ENCODE measurements at places on chromosomes 12 and 14. TPM values are rescaled to one million over a fixed set of nuclear protein-coding genes. Genes with fewer than 3 reads are reported as not detected.
A peak's percentile ranks its signal among the peaks of the same experiment; 100 is the strongest.

DNA sequence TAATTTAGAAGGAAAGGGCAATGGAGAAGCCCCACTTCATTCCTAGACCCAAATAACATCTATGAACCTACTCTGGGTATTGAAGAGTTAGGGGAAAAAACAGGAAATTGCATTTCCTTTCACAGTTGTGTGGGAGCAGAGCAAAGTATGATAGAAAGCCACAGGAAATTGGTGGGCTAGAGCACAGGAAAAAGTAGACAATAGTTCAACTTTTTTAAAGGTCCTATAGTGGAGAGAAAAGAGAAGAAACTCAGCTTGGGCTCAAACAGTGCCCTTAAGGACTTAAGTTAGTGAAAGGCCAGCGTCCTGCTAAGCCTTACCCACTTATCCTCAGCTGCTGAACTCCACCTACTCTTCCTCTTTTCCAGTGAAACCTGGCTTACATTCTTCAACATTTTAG lies 258.1 kb downstream of the DPY19L2 start:
- DNase-seq, result no peak

GRCh38 chr14:64114796-64115195 lies 179.4 kb downstream of the ESR2 start:
- no peak for DNase-seq

DNA sequence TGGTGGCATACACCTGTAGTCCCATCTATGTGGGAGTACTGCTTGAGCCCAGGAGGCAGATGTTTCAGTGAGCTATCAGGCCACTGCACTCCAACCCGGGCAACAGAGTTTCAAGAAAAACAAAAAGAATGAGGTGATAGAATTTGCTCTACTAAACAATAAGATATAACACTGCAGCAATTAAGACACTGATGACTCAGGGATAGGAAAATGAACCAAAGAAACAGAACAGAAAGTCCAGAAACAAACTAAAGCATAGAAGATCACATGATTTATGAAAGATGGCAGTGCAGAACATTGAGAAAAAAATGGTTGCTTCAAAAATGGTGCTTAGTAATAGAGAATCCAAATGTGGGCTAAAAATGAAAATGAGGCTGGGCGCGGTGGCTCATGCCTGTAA lies 65.2 kb upstream of the AP4S1 start:
- DNase-seq, result no peak

DNA sequence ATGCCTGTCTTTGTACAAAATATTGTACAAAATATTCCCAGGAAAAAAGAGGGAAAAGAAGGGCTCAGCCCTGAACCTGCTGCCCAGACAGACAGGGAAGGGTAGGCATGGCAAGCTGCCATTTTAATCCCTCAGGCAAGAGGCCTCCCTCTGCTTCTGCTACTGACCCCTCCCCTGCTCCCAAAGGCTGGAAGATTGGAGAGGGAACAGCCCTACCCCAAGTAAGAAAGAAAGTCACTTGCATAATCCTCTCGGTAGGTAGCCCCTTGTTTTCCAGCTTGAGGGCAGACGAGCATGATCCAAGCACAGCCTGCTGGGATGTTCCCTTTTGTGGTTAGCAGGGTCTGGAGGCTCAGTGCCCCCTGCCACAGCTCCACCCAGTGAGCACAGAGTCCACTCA lies 20.7 kb downstream of the ADCY6 start:
- no peak for DNase-seq

DNA sequence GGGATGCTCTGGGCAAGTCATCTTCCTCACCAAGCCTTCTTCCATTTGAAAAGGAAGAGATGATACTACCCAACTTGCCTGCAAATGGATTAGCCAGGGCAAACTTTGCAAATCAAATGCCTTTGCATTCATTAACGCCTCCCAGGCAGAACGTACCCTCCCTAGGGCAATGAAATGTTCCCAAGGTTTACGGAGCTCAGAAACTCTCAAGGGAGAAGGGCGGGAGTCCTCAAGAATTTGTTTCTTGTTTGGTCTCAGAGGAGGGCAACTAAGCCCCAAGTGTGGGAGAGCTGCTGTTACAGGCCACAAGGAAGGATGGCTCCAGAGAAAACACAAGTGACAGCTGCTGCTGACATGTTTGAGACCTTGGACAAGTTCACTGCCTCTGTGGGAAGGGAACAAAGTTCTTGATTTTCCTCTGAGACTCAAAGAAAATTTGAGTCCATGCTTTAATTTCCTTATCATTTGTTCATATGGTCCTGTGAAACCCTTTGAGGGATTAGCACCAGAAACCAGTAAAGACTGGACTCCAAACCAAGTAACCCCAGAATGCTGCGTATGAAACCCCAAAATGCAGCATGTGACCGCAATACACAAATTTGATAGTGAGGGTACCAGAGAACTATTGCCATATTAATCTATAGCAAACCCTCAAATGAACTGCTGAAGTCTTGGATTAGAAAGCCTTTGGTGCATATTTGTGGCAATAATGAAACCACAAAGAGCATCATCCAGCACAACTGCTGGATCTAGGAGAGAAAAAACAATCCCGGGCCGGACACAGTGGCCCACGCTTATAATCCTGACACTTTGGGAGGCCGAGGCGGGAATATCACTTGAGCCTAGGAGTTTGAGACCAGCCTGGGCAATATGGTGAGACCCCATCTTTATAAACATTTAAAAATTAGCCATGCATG lies 22.9 kb downstream of the SPTB start:
- DNase-seq, result no peak

- DNase-seq, result no peak
These were observed 10.3 kb upstream of the TRHDE start for GRCh38 chr12:72261885-72262284.

- DNase-seq, result no peak
These were observed 83.4 kb downstream of the PDE3A start for GRCh38 chr12:20451761-20452160.

GRCh38 chr14:65150898-65151608 lies 48.7 kb upstream of the MAX start:
- no peak for DNase-seq

DNA sequence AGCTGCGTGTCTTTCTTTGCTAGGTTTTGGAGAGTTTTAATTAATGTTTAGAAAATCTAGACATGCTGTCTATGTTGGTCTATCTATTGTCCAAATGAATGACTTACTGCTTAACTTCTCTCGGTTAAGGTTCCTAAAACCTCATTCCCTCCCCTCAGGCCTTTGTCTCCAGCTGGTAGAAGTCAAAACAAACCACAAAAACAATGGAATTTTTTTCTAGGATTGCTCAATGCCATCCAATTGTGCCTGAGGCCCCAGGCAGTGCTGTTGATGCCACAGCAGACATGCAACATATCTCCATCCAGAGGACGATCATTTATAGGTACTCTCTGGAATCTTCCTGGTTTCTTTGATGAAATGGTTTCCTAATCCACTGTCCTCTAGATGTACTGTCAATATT lies 448.2 kb upstream of the TBX3 start:
- no peak for DNase-seq

- no peak for DNase-seq
These were observed 386 bp downstream of the DGKA start for GRCh38 chr12:55931317-55931779.

- DNase-seq, result no peak
These were observed 104.0 kb downstream of the TNFAIP2 start for GRCh38 chr14:103227094-103227768.

- DNase-seq, result no peak
These were observed 41.3 kb upstream of the BCL7A start for GRCh38 chr12:121980191-121980891.

DNA sequence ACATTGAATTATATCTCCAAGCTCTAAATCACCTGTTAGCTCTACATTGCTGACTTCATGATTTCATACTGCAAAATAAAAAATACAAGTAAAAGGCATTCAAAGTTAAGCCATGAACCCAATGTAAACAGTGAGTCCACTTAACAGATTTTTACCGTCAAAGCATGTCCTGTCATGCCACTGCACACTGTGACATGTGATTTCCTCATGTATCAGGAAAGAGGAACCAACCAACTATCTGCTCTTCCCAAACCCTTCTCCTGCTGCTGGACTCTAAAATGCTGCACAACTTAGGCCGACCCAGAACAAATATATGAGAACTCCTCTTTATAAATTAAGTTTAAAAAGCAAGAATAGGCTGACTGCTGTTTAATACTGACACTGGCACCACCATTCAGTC lies 37.5 kb downstream of the TM7SF3 start:
- no peak for DNase-seq

- peak; percentile 39 for DNase-seq
These were observed 9.8 kb upstream of the SERPINA5 start for GRCh38 chr14:94571395-94571794.

DNA sequence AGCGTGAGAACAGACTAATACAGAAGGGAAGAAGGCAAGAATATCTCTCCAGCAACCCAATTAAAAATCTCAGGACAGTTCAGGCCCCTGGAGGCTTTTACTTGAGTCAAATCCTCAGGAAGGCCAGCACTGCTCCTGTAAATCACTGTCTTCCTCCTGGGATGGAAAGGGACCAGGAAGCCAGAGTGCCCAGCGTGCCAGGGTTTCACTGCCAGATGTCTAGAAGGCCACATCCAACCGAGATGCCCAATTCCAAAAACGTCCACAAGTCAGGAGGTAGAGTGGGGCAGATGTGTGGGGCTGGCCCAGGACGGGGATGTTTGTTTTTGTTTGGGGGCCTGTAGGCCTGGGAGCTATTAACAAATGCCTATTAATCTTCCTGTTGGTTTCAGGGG lies 332.0 kb downstream of the MED13L start:
- DNase-seq, result no peak

DNA sequence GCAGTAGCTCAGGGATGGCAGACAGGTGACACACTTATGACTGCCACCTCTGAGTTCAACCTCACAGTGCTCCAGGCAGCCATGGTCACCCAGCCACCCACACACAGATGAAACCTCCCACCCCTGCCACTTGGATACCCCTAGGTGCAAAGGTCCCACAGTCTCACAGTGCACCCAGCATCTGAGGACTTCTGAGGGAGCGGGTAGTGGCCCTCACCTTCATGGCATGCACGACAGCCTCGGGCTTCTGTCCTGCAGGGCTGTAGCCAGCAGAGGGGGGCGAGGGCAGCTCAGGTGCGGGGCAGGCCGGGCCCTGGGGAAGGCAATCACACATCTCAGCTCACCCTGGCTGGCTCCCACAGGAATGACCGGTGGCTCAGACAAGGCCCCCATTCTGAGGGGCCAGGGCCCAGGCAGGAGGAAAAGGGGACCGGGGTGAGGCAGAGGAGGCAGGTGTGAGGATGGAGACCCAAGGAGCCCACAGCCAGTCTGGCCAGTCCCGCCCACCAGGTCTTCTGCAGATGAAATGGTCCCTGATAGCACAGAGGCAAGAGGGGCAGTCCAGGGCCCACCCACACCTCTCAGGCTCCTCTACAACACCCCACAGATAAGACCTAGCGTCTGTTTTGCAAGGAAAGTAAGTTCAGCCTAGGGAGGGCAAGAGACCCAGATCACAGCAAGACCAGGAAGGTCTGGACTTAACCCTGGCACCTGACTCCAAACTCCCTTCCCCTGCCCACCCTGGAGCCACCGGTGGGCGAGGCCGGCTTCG lies 35.8 kb downstream of the CCNK start:
- DNase-seq, result no peak

GRCh38 chr12:11607313-11608081 lies 42.0 kb upstream of the ETV6 start:
- no peak for DNase-seq

Gene CD69
- total RNA-seq, result 2.9 TPM

Gene VDR
- 0.74 TPM for total RNA-seq

Gene GSC
- 0.39 TPM for total RNA-seq

Gene EML1
- total RNA-seq, result 24.6 TPM

Gene LIN7A
- 16.1 TPM for total RNA-seq

Gene TSPAN19
- total RNA-seq, result not detected
